ENCODE measurements at places on chromosomes 13 and 19. TPM values are rescaled to one million over a fixed set of nuclear protein-coding genes. Genes with fewer than 3 reads are reported as not detected.

Gene ZNF331
- 17.5 TPM for total RNA-seq

Gene C5AR2
- total RNA-seq, result under 0.01 TPM

Gene FGF21
- not detected for total RNA-seq

Gene PSG2
- total RNA-seq, result 0.56 TPM

Gene STOML3
- not detected for total RNA-seq

Gene CYTH2
- total RNA-seq, result 50.0 TPM

Gene LIG1
- total RNA-seq, result 13.5 TPM

Gene PCDH17
- total RNA-seq, result 9.4 TPM

Gene NEK5
- total RNA-seq, result 0.28 TPM

Gene LILRA1
- total RNA-seq, result not detected

Gene ZNF441
- 12.7 TPM for total RNA-seq

Gene ACP7
- 1.7 TPM for total RNA-seq

Gene ZNF490
- 10.9 TPM for total RNA-seq

Gene ABCC4
- total RNA-seq, result 24.5 TPM

Gene SYNGR4
- total RNA-seq, result not detected

Gene TMTC4
- total RNA-seq, result 26.8 TPM

Gene IL27RA
- 1.5 TPM for total RNA-seq

Gene MADCAM1
- total RNA-seq, result under 0.01 TPM

Gene CYP4F2
- total RNA-seq, result not detected

Gene EFNB2
- total RNA-seq, result 1.2 TPM

Gene TTYH1
- total RNA-seq, result not detected

Gene TTC9B
- total RNA-seq, result not detected

Gene CPAMD8
- 0.19 TPM for total RNA-seq

Gene RAB3A
- 2.5 TPM for total RNA-seq

Gene DPRX
- not detected for total RNA-seq

Gene ZNF560
- 2.7 TPM for total RNA-seq
